Activated CD4-positive, alpha-beta T cell treated with anti-CD3 and anti-CD28 coated beads, Interleukin-2, amount 10 ng/mL, durations not matched to agents 24 days and 14 days (primary cell): ENCODE measurements at places on chromosomes 7 and 10.

DNA sequence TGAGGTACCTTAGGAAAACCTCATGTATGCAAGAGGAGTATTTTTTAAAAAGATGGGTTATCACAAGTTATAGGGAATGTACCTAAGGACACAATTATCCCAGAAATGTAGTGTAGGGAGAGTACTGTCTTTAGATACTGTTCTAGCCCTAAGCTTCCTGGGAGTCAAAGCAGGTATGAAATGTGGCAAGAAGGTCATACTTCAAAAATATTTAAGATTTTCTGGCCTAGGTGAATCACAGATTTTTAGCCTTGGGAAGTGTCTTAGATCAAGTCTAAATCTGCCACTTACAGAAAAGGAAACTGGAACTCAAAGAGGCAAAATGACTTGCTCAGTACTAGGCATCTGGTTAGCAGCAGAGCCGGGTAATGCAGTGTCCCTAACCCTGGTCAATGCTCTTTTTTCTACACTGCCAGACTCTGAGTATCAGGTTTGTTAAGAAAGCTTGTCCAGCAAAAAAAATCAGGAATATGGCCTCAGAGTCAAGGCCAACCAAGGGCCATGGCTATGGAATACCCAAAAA is 13.9 kb downstream of the PIK3AP1 start:
- no peak for DNase-seq

DNA sequence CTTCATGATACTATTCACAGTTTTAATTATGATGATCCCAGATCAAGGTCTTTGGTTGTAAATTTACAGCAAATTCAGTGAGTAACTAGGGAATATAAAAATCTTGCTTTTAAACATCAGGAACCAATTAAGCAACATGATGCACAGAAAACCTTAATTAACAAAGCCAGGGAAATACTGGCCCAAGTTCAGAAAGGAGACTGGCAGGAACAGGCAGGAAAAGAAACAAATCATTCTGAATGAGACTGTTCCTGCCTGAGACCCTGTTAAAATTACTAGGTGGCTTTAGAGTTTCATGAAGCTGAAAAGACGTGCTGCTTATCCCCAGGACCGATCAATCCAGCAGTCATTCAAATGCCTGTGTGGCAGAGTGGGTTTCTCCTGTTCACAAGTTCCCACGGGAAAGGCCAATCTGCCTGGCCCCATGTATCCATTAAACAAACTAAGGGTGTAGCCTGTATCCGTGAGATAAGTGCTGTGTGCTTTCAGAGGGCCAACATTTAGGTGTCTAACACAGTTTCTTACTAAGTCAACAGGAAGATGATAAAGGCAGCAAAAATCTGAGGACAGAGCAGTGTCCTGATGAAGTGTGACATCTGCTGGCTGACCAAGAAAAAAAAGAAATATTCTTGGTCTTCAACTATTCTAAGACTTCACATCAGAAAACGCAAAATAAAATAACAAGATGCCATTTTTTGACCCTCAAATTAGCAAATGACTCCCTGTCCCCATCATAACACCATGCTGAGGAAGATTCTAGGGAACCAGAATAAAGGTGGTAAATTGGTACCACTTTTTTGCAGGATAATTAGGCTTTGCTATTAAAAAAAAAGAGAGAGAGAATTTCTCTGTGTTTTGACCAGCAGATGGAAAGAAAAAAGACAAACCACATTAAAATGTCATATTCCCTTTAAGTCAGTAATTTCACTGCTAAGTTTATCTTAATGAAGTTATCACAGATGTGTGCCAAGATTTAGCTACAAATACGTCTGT is 34.2 kb downstream of the PUS7 start:
- peak; percentile 66 for DNase-seq

GRCh38 chr7:29864656-29865055 is 58.3 kb downstream of the WIPF3 start:
- DNase-seq = no peak

DNA sequence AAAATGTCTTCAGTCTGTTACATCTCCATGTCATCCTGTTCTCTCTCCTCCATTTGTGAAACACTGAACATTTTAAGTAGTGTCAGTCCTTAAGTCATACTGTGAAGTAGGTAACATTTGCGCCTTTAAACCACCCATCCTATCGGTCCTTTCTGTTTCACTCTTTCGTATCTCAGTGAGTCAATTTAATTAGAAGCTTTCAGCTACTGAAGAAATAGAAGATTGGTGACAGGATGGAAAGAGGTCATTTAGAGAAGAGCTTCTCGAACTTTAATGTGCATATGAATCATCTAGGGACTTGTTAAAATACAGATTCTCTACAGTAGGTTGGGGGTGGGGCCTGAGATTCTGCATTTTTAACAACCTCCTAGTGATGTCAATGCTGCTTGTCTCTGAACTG is 113.4 kb downstream of the SRI start:
- DNase-seq = no peak

DNA sequence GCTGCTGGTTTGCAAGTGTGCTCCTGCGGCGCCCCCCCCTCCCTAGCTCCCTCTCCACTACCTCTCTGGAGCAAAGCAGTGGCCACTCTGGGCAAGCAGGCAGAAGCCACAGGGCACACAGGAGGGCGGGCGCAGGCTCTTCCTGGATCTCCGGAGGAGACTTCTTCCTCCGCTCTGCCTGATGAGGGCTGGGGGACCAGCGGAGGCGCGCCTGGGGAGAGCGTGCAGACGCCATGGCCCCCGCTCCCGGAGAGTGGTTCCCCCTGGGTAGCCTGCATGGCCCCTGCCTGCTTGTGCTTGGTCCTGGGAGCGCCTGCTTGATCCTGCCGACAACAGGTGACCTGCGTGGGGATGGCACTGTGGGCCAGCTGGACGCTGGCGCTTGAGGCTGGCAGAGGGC is 29.0 kb downstream of the ANKMY2 start:
- DNase-seq = no peak

- DNase-seq = no peak
These were observed 169.4 kb downstream of the LRMDA start for GRCh38 chr10:75600833-75601232.

- DNase-seq = no peak
These were observed 6.6 kb downstream of the CREB5 start for GRCh38 chr7:28418966-28419365.
